ENCODE measurements at places on chromosomes 5 and 9. TPM values are rescaled to one million over a fixed set of nuclear protein-coding genes. Genes with fewer than 3 reads are reported as not detected.

GRCh38 chr5:42878550-42878949, 66.9 kb upstream of the SELENOP start:
- no peak for DNase-seq

DNA sequence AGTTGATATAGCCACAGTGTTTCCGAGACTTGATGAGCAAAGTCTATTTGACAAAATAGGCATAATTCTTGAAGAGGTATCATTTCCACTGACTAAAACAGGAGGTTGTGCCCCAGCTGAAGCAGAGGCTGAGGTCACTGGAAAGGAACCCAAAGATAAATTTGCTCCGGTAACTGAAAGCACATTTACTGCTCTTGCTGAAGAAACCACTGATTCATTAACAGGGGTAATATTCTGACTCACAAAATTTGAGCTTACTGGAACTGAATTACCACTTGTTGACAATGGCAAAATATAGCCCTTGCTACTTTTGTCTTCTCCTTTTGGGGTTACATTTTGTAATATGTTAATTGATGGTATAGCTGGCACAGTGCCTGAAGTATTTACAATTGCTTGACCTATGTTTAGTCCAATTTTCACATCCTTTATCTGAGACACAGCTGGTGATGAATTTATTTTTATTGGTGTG, 30.2 kb downstream of the MLANA start:
- DNase-seq, result no peak

DNA sequence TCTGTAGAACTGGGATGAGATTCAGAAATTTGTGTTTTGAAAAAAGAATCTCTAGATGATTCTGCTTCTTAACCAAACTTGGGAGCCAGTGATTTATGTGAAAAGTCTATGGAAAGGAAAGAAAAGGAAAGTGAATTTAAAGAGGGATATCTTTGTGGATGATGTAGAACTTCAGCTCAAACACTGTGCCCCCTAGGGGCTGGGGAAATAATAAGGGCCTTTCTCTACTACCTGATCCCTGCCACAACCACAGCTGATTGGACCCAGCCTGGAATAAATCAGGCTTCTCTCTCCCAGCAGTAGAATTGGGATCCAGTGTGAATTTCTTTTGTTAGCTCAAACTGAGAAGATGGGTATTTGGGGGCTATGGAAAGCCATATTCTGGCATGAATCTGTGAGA, 155.0 kb downstream of the PRELID2 start:
- no peak for DNase-seq

- no peak for DNase-seq
Measured at GRCh38 chr9:5269249-5269715, 35.2 kb downstream of the RLN2 start.

GRCh38 chr9:8926461-8926860, 1126.9 kb upstream of the DMAC1 start:
- DNase-seq, result no peak

DNA sequence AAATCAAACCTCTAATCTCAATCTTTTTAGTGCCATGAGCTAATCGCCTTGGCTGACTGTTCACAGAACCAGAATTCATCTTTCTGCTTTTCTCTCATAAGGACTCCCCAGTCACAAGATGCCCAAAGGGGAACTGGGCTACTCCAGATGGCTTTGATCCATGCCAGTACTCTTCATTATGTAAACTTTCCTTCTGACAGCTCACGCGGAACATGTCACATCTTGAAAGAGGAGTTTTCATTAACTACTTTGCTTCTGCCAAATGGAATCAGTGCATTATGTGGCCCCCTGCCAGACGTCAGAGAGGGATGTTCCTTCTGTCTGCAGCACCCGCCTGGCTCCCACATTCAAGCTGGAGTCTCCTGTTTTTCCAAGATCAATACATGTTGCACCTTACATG, 142.1 kb upstream of the NMUR2 start:
- DNase-seq, result no peak

- no peak for DNase-seq
Measured at GRCh38 chr5:107919969-107920368, 249.2 kb upstream of the EFNA5 start.

Gene ARL14EPL
- not detected for total RNA-seq

DNA sequence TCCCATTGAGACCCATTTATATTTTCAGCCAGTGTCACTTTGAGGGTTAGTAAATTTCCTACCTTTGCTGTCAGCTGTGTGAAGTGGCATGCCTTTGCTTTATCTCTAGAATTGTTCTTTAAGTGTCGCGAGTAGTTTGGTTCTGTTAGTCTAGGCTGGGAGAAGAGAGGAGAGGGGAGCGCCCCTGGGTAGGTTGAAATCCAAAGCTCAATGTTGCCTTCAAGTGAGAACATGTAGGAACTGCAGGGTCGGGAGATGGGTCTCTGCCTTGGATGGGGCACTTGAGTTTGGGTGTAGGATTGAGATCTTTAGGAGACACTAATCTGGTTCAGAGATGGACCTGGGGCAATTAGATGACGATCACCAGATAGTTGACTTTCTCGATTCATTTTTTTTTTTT, 46.3 kb downstream of the STC2 start:
- no peak for DNase-seq

Gene SPATA31A1
- not detected for total RNA-seq

DNA sequence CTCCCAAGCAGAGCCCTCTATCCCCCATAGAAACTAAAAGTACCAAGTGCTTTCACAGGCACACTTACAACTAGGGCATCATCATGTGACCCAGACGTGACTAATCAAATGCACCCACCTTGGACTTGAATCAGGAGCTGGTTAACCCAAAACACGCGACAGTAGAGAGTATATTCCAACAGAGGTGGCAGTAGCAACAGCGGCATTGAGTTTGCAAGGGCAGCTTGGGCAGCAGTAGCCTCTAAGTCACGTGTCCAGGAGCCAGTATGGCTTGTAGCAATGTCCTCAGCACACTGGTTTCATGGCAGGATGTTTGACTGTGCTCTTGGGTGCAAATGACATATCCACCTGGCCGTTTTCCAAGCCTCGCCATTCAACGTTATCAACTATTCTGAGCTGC, 73.4 kb upstream of the DNAH5 start:
- no peak for DNase-seq

- no peak for DNase-seq
Measured at GRCh38 chr9:29078063-29078666, 1504.9 kb upstream of the C9orf72 start.

DNA sequence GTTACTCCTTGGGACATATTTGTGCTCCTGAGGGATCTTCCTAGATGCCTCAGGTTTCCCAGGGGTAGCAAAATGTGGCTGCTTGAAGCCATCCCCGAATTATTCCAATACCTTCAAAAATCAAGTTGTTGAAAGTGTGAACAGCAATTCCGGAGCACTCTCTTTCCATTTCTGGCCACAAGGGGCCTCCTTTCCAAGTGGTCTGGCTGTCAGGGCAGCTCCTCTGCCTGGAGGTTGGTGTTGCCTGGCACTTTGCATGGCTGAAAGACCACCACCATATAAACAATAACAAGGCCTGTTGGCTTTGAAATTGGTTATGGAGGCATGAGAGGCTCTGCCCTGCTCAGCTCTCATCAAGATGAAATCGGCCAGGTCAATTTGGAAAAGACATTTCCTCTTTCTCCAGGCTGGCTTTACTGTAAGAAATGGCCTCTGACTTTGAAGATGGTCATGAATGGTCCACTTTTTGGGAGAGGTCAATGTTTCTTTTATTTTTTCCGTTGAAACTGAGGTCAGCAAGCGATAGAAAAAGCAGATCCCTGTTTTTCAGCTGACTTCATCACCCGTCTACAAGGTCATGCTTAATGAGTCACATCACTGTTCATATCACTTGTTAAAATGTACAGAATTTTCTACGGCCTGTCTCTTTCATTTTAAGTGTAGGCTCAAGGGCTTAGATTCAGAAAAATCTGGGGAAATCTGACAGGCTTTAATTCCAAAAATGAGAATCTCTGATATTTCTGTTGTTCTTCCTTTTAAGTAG, 481.1 kb upstream of the ZNF608 start:
- no peak for DNase-seq

Gene PHYKPL
- total RNA-seq, result 158 TPM

Gene PCDHA10
- not detected for total RNA-seq

DNA sequence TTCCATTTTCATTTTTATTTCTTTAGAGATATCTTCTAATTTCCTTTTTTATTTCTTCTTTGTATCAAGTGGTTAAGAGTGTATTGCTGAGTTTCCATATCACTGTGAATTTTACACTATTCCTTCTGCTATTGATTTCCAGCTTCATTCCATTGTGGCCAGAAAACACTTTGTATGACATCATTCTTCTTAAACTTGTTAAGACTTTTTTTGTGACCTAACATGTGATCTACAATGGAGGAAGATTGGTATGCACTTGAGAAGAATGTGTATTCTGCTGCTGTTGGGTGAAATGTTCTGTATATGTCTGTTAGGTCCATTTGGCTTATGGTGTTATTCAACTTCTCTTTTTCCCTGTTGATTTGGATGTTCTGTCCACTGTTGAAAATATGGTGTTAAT, 274.2 kb upstream of the PUM3 start:
- DNase-seq, result no peak

GRCh38 chr5:3827624-3828023, 232.0 kb downstream of the IRX1 start:
- no peak for DNase-seq

Gene C9
- total RNA-seq, result not detected

DNA sequence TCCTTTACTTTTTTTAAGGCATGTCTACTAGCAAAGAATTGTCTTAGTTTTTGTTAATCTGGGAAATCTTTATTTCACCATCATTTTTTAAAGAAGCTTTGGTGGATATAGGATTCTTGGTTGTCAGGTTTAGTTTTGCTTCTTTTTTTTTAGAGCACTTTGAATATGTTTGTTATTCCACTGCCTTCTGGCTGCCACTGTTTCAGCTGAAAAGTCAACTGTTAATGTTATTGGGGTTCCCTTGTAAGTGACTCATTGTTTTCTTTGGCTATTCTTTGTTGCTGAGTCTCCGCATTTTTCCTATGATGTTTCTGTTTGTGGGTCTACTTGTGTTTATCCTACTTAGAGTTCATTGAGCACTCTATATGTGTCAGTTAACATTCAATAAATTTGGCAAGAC, 44.4 kb downstream of the PHAX start:
- DNase-seq, result no peak

- no peak for DNase-seq
Measured at GRCh38 chr5:167177736-167178135, 1113.7 kb upstream of the WWC1 start.
